ENCODE measurements at places on chromosomes 1 and 21. TPM values are rescaled to one million over a fixed set of nuclear protein-coding genes. Genes with fewer than 3 reads are reported as not detected.
A peak's percentile ranks its signal among the peaks of the same experiment; 100 is the strongest.

NUF2 gene
- total RNA-seq: 5.8 TPM

SAMD11 gene
- 34.3 TPM for total RNA-seq

A3GALT2 gene
- total RNA-seq: 0.47 TPM

SLC35E2B gene
- 48.3 TPM for total RNA-seq

KCNJ9 gene
- total RNA-seq: not detected

RGS4 gene
- total RNA-seq: 1.6 TPM

F13B gene
- not detected for total RNA-seq

DNA sequence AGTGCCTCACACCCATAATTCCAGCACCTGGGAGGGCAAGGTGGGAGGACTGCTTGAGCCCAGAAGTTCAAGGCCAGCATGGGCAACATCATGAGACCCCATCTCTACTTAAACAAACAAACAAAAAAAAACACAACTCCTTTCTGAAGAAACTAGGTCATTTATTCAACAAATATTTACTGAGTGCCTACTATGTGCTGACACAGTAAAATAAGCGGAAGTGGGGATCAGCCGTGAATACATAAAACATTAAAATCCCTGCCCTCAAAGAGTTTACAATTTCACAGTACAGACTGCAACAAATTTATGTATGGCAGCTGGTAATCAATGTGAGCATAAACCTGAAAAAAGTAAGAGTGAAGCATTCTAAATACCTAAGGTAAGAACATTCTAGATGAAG lies 65.3 kb downstream of the TUT4 start:
- DNase-seq: no peak
- H3K27ac ChIP-seq: no peak overlapping the region
- no peaks in the 10 kb centered on the region for H3K27me3 ChIP-seq
- H3K4me1 ChIP-seq: no peaks in the 10 kb centered on the region
- peaks cover 85% of the 10 kb centered on the region for H3K36me3 ChIP-seq
- no peak overlapping the region for H3K4me3 ChIP-seq

- H3K36me3 ChIP-seq: no peaks in the 10 kb centered on the region
- H3K27me3 ChIP-seq: peaks cover 19% of the 10 kb centered on the region
- no peak overlapping the region for H3K4me3 ChIP-seq
- peaks cover 4% of the 10 kb centered on the region for H3K4me1 ChIP-seq
- no peak for DNase-seq
- no peak overlapping the region for H3K27ac ChIP-seq
These were observed 5.2 kb downstream of the NTRK1 start for GRCh38 chr1:156865865-156866248.

DNA sequence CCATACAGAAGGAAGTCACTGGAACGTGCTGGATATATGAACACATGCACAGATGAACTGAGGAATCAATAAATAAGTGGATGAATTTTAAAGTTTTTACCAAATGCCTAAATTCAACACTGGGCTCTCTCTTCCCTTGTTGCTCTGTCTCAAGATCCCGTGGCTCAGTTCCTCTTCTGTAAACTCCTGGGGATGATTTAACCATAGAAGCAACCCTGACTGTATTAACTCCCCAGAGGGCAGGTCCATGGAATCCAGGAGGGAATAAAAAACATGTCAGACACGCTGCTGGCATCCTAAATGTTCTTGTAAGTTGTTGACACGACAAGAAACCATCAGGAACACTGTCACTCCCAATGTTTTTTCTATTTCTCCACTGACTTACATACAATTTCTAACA lies 45.3 kb upstream of the GPR157 start:
- H3K4me1 ChIP-seq: peaks cover 5% of the 10 kb centered on the region
- H3K36me3 ChIP-seq: no peaks in the 10 kb centered on the region
- no peak for DNase-seq
- H3K4me3 ChIP-seq: no peak overlapping the region

GRCh38 chr1:183892351-183892793 lies 87.5 kb downstream of the RGL1 start:
- H3K4me3 ChIP-seq: no peak overlapping the region
- H3K27me3 ChIP-seq: no peaks in the 10 kb centered on the region
- no peak for DNase-seq

DNA sequence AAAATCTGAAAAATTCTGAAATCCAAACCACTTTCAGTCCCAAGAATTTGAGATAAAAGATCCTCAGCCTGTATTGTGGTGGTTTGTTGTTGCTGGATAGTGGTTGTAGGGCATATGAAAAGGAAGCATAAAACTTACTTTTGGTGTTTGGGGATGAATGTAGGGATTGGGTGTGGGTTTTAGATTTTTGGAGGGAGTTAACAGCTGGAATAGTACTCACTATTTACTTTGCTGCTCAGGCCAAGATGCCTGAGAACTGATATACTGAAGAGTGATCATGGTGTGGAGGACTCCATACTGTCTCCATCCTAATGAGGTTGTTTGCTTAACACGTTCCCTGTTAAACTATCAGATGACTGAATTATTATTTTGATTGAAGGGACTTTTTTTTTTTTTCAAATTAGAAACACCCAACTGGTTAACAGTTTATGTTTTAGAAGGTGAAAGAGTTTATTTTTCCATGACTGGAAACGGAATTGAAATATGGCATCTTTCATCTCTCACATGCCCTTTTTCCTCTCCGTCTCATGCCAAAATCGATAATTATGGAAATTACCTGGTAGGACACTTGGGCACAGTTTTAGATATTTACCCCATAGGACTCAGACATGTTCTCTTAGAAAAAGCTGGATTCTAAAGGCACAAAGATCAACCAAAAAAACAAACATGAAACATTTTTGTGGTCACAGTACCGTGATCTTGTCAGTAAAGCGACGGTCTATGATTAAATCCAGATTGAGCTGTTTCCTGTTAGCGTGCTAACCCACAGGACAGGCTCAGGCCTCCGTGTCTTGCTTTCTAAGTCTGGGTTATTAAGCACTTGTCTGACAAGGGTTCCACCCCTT lies 37.3 kb downstream of the RGL1 start:
- no peak overlapping the region for H3K4me3 ChIP-seq
- H3K27ac ChIP-seq: peak overlapping the region; percentile 75
- DNase-seq: no peak

DNA sequence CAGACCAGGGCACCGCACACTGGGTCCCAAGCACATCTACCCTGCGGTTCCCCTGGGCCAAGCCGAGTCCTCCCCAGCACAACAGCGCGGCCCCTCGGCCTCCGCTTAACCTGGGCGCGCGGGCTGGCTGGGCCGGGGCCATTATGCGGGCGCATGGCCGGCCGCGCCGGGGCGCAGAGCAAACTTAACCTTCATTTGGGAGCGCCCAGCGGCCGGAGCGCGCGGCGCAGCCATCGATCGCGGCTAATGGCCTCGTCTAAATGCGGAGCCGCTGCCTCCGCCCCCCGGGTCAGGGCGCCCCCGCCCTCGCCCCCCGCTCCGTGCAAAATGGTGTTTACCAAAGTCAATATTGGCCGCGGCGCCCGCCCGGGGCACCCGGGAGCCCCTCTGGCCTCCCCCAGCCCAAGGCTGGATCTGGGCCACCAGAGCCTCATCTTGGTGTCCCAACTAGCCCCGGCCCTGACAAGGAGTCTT lies 272.1 kb downstream of the TRABD2B start:
- no peak for DNase-seq
- H3K27ac ChIP-seq: no peak overlapping the region
- H3K4me3 ChIP-seq: no peak overlapping the region
- H3K4me1 ChIP-seq: peaks cover 18% of the 10 kb centered on the region

GRCh38 chr21:29211205-29211604 lies 80.8 kb downstream of the MAP3K7CL start:
- no peak overlapping the region for H3K4me3 ChIP-seq
- no peak overlapping the region for H3K27ac ChIP-seq
- no peaks in the 10 kb centered on the region for H3K27me3 ChIP-seq
- H3K4me1 ChIP-seq: peaks cover 23% of the 10 kb centered on the region
- H3K36me3 ChIP-seq: no peaks in the 10 kb centered on the region

DNA sequence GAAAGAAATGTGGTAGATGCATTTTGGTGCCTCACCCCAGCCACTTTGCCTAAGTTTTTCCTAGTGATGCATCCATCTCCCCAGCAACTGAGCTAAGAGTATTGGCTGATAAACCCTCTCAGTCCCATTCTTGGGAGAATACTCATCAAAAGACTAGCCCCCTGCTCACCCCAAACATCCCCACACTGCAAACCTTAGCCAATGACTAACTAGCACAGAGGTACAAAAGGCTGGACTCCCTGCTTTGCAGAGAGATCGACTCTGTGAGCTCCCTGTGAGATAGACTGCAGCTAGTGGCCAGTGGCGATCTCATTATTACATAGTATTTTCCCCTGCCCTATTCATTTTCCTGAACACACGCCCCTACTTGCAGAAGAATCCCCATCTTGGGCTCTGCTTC lies 155.3 kb downstream of the HHIPL2 start:
- no peak overlapping the region for H3K27ac ChIP-seq
- no peak overlapping the region for H3K4me3 ChIP-seq
- no peaks in the 10 kb centered on the region for H3K4me1 ChIP-seq

DNA sequence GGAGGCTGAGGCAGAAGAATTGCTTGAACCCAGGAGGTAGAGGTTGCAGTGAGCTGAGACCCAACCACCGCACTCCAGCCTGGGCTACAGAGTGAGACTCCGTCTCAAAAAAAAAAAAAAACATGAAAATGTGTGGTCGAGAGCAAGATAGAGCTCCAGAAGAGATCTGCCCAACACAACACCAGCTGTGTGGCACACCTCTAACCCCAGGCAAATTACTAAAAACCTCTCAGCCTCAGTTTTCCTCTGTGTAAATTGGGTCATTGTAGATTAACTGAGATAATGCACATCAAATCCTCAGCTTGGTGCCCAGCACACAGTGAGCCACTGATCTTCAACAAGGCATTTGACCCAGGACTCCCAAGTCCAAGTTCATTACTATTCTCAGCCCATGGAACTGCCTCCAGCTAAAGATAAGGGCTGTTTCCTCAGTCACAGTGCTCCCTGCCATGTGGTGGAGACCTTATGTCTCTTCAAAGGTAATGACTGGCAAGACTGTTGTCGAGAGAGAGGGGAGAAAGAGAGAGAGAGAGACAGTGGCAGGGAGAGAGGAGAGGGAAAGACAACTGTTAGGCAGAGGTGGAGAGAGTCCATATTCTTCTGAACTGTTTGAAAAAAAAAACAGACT lies 58.1 kb downstream of the PTP4A2 start:
- no peaks in the 10 kb centered on the region for H3K36me3 ChIP-seq
- no peak overlapping the region for H3K27ac ChIP-seq
- no peaks in the 10 kb centered on the region for H3K27me3 ChIP-seq
- H3K4me1 ChIP-seq: peaks cover 21% of the 10 kb centered on the region

- DNase-seq: no peak
- H3K36me3 ChIP-seq: no peaks in the 10 kb centered on the region
- no peaks in the 10 kb centered on the region for H3K4me1 ChIP-seq
- H3K4me3 ChIP-seq: no peak overlapping the region
These were observed 494.6 kb upstream of the RUNX1 start for GRCh38 chr21:35543746-35544145.

DNA sequence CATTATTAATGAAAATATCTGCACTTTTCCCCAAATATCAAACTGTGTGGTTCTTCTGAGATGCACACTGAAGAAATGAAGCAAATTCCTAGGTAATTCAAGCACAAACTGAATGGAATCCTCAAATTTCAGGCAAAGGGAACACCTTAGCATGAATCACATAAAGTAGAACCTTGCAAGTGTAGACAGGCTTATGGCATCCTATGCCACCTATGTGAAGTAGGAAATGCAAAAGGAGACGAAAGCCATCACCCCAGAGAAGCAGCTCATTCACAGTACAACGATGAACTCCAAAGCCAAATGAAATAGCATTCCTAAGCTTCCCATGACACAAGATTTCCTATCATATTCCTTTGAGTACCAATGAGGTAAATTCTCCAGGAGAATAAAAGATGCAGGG lies 461.2 kb upstream of the RUNX1 start:
- no peak overlapping the region for H3K27ac ChIP-seq
- no peaks in the 10 kb centered on the region for H3K27me3 ChIP-seq
- H3K36me3 ChIP-seq: no peaks in the 10 kb centered on the region

DNA sequence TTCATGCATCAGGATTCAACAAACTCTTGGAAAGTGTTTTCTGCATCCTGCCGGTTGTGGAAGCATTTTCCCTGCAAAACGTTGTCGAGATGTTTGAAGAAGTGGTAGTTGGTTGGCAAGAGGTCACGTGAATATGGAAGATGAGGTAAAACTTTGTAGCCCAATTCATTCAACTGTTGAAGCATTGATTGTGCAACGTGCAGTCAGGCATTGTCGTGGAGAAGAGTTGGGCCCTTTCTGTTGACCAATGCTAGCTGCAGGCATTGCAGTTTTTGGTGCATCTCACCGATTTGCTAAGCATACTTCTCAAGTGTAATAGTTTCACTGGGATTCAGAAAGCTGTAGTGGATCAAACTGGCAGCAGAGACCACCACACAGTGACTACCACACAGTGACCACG lies 57.0 kb upstream of the PRDM2 start:
- H3K27me3 ChIP-seq: no peaks in the 10 kb centered on the region
- no peak for DNase-seq
- H3K36me3 ChIP-seq: no peaks in the 10 kb centered on the region
- no peak overlapping the region for H3K4me3 ChIP-seq
- H3K27ac ChIP-seq: no peak overlapping the region
- peaks cover 5% of the 10 kb centered on the region for H3K4me1 ChIP-seq

- H3K27ac ChIP-seq: no peak overlapping the region
- no peaks in the 10 kb centered on the region for H3K4me1 ChIP-seq
- DNase-seq: no peak
These were observed 133.7 kb downstream of the CAPN8 start for GRCh38 chr1:223531742-223532341.

- no peaks in the 10 kb centered on the region for H3K4me1 ChIP-seq
- no peak for DNase-seq
- no peak overlapping the region for H3K4me3 ChIP-seq
- H3K36me3 ChIP-seq: no peaks in the 10 kb centered on the region
- no peak overlapping the region for H3K27ac ChIP-seq
These were observed 52.9 kb upstream of the CITED4 start for GRCh38 chr1:40914927-40915569.

DNA sequence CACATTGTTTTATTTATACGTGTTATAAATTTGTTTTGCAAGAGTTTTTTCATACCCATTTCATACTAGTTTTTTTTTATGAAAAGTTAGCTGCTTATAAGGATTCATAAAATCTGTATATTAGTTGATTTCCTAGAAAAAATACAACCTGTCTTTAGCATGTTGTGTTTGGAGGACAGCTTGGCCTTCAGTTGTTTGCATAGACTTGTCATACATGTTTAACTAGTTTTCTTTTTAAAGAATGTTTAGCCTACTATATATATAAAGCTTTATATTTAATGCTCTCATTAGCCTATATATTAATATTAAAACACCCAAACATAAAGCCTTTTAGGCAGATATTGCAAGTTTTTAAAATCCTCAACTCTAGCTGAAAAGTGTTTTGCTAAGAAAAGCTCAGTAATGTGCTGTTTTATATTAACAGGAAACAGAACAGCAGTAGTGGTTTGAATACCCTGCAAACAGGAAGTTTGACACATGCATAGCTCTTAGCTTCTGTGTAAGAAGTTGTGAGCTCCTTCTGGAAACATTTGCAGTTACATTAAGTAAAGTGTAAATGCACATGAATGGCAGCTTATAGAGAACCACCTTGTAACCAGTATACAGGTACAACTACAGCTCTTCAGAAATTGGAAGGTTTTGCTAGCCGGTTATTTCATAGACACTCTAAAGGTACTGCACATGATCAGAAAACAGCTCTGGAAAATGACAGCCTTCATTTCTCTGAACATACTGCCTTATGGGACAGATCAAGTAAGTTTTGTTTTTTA lies at the start of gene PRKACB:
PRKACB (plus strand) TSS at position 476 of the 770 bp plus-strand sequence; CDS start at position 567, 91 bp downstream.
- DNase-seq: no peak
- H3K27ac ChIP-seq: peak within 1 kb of the TSS; percentile 85
- no peaks in the 10 kb centered on the region for H3K27me3 ChIP-seq
- peak within 1 kb of the TSS; percentile 1 for H3K4me3 ChIP-seq

GRCh38 chr1:201771466-201771865 lies 57.5 kb upstream of the IPO9 start:
- H3K4me3 ChIP-seq: no peak overlapping the region
- H3K27me3 ChIP-seq: no peaks in the 10 kb centered on the region
- no peak overlapping the region for H3K27ac ChIP-seq
- H3K4me1 ChIP-seq: no peaks in the 10 kb centered on the region
